ENCODE measurements at places on chromosomes 5 and 9.

DNA sequence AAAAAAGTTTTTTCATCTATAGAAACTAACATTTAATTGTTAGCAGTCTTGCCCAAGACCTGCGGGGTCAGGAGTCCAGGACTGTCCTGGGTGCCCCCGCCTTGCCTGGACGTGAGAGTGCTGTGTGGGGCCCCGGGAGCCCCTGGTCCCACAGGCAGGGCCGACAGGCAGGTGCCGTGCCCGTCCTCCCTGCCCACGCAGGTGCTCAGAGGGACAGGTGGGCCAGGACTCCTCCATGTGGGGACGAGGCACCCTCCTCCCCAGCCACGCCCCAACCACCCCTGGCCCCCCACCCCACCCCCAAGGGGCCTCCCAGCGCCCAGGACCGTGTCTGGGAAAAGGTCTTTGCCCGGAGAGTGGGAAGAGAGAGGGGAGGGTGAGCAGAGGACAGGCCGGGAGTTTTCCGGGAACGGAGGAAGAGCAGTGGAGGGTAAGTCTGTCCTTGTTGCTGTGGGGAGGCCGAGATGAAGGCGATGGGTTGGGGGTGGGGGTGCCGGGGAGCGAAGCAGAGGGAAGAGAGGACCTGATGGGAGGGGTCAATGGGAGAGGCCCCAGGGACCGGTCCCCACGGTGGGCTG lies 2.7 kb upstream of the LCN12 start:
- DNase-seq: no peak

DNA sequence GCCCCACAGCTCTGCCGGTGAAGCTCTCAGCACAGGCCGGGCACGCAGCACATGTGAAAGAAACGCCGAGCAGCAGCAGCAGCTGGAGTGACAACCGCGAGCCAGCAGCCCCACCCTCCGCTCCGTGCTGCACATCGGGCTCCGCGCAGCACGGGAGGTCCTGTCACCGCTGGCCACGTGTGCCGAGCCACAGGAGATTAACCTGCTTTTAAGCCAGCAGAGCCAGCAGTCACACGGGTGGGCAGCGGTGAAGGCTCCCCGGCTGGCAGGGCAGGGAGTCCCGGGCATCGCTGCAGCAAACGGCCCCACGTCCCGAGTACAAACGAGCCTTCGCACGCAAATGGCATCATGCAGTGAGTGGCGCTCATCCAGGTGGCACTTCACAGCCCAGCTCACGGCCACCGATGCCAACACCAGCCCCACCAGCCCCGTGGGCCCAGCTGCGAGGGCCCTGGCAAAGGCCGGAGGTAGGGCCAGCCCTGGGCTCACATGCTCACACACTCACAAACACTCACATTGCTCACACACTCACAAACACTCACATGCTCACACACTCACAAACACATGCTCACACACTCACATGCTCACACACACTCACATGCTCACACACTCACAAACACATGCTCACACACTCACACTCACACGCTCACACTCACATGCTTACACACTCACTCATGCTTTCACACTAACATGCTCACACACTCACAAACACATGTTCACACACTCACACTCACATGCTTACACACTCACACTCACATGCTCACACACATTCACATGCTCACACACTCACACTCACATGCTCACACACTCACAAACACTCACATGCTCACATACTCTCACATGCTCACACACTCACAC lies 11.1 kb downstream of the CCDC187 start:
- no peak for DNase-seq

GRCh38 chr5:345404-346195 lies 24.1 kb downstream of the AHRR start:
- no peak for DNase-seq

DNA sequence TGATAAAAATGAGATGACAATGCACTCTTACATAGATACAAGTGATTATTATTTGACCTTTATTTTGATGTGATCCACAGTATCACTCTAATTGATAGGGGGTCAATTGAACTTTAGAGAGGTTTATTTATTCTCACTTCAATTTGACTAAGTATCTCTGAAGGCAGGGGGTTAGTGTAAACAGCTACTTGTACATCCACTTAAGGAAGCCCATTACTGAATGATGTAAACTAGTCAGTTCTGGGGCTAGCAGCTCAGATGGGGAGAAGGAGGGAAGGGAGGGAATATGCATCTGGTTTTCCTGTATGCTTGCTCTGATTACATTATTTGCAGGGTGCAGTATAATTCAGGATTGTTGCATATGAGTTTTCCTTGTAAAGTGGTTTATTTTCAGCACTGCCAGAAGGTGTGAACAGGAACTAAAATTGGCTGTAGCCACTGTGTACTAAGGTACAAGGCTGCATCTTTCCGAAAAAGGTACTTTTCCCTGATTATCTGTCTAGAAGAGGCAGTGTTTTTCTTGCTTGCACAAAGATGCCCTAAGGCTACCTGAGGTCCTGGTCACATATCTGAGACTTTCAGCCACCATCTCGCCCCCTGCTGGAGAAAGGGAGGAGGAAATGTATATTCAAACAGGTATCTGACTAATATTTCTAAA lies 51.2 kb downstream of the MRPS27 start:
- peak; percentile 52 for DNase-seq

- DNase-seq: no peak
These were observed 30.1 kb upstream of the MINAR2 start for GRCh38 chr5:129717751-129718310.

DNA sequence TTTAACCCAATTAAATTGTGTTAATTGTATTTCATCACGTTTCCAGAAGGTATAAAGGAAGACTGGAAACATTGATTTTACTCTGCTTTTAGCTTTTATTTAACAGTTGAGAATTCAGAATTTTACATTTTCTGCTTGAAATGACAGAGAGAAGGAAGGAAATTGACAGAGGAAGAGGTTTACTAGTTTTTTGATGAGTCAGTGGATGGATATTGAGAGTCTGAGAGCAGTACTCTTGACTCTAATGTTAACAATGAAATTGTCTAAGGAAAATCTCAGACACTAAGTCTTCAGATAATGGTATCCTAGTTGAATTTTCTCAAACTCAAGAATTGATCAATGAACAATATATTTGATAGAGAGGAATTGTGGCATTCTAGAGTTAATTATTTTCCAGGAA lies 60.6 kb downstream of the IPO11 start:
- no peak for DNase-seq

GRCh38 chr5:91929522-91929817 lies 546.4 kb upstream of the ARRDC3 start:
- DNase-seq: no peak

DNA sequence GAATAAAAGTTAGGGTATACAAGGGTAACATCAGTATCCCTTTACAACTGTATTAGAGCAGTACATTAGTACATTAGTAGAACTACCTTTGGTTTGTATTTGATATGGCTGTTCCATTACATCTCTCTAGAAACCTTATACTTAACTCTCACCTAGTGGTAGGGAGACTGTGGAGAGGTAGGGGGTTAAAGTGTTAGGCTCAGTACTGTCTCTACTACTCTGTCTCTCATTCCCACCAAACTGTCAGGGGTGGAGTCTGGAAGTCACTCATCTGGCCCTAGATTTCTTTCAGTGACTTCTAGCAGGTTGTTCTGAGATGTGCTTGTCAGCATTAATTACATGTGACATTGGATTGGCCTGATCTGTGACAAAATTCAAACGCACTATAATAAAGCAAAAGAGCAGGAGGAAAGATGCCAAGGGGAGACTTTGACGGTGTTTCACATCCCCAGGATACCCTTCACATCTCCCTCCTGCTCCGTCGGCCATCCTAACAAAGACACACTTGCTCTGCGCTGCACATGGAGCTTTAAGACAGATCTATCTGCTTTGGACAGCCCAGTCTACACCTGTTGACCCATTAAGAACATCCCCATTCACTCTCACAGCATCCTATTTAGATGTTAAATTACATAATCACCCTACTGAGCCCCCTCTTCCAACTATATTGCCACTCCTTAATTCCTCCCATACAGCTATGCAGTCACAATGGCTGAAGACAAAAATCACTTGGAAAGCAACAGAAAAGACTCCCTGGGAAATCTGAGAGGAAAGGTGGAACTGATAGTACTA lies 1043.0 kb upstream of the DMAC1 start:
- DNase-seq: no peak

DNA sequence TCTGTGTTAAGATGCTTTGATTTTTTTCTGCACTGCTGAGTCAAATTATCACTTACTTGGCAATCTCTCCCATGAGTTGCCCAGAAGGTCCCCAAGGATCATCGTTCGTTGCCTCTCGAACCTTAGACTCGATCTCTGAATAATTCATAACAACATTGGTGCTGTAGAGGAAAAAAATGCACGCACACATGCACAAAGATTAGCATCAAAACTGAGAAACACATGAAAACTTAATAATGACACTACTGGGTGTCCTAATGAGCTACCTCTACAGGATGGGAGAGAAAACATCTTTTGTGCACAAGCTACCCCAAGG lies 41.6 kb downstream of the CLINT1 start:
- no peak for DNase-seq

DNA sequence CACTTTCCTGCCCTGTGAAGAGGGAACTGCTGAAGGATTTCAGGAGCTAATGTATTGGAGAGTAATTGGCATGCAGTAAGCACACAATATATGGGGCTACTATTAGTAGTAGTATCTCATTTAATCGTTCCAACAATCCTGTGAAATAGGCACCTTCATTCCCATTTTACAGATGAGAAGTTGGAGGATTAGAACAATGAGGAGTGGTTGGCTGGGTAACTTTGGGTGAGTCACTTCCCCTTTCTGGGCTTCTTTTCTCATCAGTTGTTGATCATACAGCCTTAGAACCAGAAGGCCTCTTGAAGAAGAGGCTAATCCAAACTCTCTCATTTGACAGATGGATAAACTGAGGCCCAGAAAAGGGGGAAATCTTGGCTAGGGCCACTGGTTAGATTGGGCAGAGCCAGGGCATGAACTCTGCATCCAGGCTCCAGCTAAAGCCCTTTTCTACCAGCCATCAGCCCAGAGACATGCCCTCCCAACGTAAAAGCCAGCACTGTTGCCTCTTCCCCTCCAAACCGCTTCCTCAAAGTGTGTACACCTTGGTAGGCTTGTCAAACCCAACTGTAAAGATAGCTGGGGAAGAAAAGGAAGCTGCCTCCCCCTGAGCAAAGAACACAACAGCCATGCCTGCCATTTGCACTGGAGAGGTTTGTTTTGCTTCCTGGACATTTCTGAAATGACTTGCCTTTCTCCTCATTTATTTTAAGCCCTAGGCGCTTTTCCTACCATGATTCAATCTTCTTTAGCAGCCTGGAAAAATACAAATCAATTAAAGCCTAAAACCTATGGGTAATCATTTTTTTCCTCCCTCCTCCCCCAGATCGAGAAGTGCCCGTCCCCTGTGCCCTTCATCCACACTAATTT lies 992 bp downstream of the SPACA9 start:
- DNase-seq: no peak

GRCh38 chr9:38153910-38154291 lies 84.9 kb upstream of the SHB start:
- DNase-seq: no peak

- no peak for DNase-seq
These were observed 44.2 kb downstream of the FGF1 start for GRCh38 chr5:142641711-142642110.

- DNase-seq: no peak
These were observed 96.6 kb downstream of the RGS3 start for GRCh38 chr9:113559834-113560800.

DNA sequence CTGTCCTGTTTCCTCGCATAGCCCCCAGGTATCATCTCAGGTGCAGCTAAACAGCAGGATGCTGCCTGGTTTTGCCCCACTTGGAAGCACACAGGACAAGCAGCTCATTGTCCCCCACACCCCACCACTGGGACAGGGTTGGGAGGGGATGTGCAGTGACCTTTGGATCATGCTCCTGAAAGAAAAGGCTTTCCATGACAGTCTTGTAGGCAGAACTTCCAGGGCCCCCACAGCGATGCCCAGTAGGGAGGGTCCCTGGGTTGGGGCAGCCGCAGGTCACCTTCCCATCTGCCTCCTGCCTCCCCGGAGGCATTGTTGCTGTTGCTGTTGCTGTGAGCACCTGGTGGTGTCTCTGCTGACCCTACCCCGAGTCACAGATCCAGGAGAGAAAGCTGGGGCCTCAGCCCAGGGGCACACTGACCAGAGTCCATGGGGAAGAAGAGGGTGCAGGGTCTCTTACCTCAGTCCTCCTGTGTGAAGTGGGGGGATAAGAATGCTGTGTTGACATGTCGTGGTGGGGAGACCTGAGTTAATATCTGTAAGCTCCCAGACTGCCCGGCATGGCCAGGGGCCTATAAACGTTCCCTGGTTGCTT lies 8.5 kb downstream of the CEP72 start:
- DNase-seq: no peak

GRCh38 chr5:93454896-93455295 lies 126.1 kb downstream of the NR2F1-AS1 start:
- no peak for DNase-seq

- DNase-seq: no peak
These were observed 123.7 kb downstream of the C9orf50 start for GRCh38 chr9:129497005-129497812.

- no peak for DNase-seq
These were observed 116.1 kb upstream of the TNC start for GRCh38 chr9:115234094-115234493.

DNA sequence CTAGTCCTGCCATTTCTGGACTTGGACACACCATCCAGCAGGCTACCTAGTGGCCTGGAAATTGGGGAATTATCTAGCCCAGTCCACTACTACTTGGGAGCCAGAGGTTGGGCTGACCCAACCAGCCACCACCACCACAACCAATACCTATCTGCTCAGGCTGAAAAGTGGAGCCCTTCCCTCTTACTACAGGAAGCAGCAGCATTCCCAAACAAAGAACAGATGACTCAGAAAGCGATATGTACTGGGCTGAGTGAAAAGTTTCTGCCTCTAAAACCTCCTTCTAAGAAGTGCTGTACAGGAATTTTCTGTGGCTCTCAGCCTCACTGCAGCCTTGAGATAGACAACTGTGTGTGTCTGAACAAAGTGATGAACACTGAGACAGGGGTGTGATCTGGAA lies 279.4 kb downstream of the CDH10 start:
- no peak for DNase-seq

- no peak for DNase-seq
These were observed 21.0 kb downstream of the C5orf15 start for GRCh38 chr5:133947431-133947841.

- DNase-seq: no peak
These were observed 170.3 kb upstream of the PRR16 start for GRCh38 chr5:120293796-120294195.

GRCh38 chr5:90399251-90399650 lies 10.3 kb downstream of the CETN3 start:
- DNase-seq: no peak

- DNase-seq: no peak
These were observed 639 bp upstream of the SLC2A8 start for GRCh38 chr9:127396253-127396807.

DNA sequence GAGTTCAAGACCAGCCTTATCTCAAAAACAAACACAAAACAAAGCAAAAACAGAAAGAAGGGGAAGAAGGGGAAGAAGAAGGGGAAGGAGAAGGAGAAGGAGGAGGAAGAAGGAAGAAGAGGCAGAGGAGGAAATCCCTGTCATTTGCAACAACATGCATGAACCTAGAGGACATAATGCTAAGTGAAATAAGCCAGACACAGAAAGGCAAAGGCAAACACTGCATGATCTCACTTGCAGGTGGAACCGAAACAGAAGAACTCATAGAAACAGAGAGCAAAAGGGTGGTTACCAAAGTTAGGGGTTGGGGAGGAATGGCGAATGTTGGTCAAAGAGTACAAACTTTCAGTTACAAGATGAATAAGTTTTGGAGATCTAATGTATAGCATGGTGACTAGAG lies 135.4 kb downstream of the UGCG start:
- DNase-seq: no peak
